CD4-positive, alpha-beta T cell (primary cell): ENCODE measurements at places on chromosomes 2 and 18. TPM values are rescaled to one million over a fixed set of nuclear protein-coding genes. Genes with fewer than 3 reads are reported as not detected.

GRCh38 chr18:8794156-8794933 lies 89.0 kb downstream of the MTCL1 start:
- H3K27ac ChIP-seq: no peak overlapping the region
- H3K4me1 ChIP-seq: no peaks in the 10 kb centered on the region
- peaks cover 2% of the 10 kb centered on the region for H3K27me3 ChIP-seq

GRCh38 chr2:132680544-132680943 lies 10.5 kb upstream of the LYPD1 start:
- H3K4me3 ChIP-seq: no peak overlapping the region
- no peaks in the 10 kb centered on the region for H3K27me3 ChIP-seq
- H3K36me3 ChIP-seq: no peaks in the 10 kb centered on the region

- H3K4me3 ChIP-seq: no peak overlapping the region
- no peak for DNase-seq
- no peaks in the 10 kb centered on the region for H3K4me1 ChIP-seq
- H3K27me3 ChIP-seq: no peaks in the 10 kb centered on the region
- no peaks in the 10 kb centered on the region for H3K36me3 ChIP-seq
- H3K27ac ChIP-seq: no peak overlapping the region
Observed at GRCh38 chr2:11117776-11118175, 37.5 kb upstream of the SLC66A3 start.

DNA sequence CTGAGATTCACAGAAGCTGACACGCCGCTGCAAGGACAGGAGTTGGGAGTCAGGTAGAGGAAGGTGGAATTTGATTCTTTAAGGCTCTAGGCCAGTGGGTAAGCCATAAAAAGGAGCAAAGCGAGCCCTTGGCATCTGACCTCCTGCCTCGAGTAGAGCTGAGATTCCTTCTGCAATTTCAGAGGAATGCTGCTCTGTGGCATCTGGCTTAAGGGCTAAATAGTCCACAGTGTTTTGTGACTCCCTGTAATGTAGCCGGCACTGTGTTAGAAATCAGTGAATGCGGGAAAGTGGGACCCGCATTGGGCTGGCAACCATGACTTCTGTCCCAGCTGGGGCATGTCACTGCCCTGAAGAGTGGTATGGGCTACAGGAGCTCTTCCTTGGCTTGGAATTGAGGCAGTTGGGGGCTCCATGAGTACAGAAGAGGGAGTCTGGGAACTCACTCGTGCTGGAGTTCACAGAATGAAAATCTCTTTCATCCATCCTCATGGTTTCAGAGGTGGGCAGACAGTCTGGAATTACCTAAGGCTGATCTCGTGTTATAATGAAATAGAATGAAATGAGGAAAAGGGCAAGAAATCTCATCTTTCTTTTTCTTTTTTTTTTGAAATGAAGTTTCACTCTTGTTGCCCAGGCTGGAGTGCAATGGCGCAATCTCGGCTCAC lies 12.7 kb upstream of the MYCN start:
- H3K27me3 ChIP-seq: no peaks in the 10 kb centered on the region
- DNase-seq: no peak
- no peak overlapping the region for H3K4me3 ChIP-seq
- no peak overlapping the region for H3K27ac ChIP-seq

Gene ESCO1
- total RNA-seq: 32.8 TPM

Gene CCDC68
- not detected for total RNA-seq

Gene TTN
- 29.2 TPM for total RNA-seq
